Stimulated activated CD4-positive, alpha-beta T cell treated with anti-CD3 and anti-CD28 coated beads, Interleukin-1b, Interleukin-23, amount 100 ng/mL, for 1 hour (primary cell): ENCODE measurements at places on chromosomes 2 and 18.

GRCh38 chr2:201116959-201117734 lies 1.2 kb downstream of the CFLAR start:
- DNase-seq = no peak

- no peak for DNase-seq
These were observed 32.5 kb downstream of the CCDC68 start for GRCh38 chr18:54926593-54927325.

GRCh38 chr18:11522992-11523391 lies 86.4 kb upstream of the SLC35G4 start:
- no peak for DNase-seq

- DNase-seq = no peak
These were observed 5.7 kb downstream of the CYP26B1 start for GRCh38 chr2:72141881-72142451.

DNA sequence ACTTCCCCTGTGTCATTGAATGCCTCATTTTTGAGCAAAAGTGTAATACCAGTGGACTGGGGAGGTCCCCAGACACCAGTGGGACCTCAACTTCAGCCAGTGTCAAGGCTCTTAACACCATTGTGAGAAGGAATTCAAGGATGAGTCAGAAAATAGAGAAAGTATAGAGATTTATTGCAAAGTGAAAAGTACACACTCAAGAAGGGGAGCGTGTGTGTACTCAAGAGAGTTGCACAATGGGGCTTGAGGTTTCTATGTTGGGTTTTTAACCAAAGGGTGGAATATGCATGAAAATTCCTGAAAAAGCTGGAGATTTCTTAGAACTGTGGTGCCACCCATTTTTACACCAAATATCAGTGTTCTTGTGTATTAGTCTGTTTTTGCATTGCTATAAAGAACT lies 81.9 kb downstream of the ADCYAP1 start:
- no peak for DNase-seq
